ENCODE measurements at places on chromosomes 2 and 18. TPM values are rescaled to one million over a fixed set of nuclear protein-coding genes. Genes with fewer than 3 reads are reported as not detected.

Gene CHRNG
- total RNA-seq: not detected

Gene CD226
- total RNA-seq: 0.17 TPM

Gene DNPEP
- 77.0 TPM for total RNA-seq

Gene PLEKHB2
- 103 TPM for total RNA-seq

Gene LRRC30
- not detected for total RNA-seq

All from HT1080 (cell line).